ENCODE measurements at places on chromosomes 1 and 21. TPM values are rescaled to one million over a fixed set of nuclear protein-coding genes. Genes with fewer than 3 reads are reported as not detected.

The CLCA2 gene
- total RNA-seq: not detected

DNA sequence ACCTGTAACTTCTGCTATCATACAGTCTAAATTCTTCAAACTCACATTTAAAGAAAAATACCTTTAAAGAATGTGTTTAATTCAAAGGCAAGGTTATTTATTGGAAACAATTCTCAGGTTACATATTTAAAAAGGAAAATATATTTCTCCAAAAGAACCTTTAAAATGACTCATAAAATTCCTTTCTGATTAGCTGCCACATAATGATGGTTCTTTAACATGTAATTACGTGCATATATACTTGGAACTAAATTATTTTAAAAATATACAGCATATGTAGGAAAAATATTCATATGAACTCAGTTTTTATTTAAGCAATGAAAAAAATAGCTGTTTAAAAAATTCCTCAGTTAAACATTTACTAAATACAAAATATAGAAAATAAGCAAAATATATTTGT, 173.6 kb downstream of the COP1 start:
- DNase-seq: no peak

The OR2T2 gene
- not detected for total RNA-seq

- no peak for DNase-seq
Observed at GRCh38 chr21:36703626-36704280, 4.8 kb downstream of the SIM2 start.

- DNase-seq: no peak
Observed at GRCh38 chr1:38293567-38293966, 247.0 kb upstream of the POU3F1 start.

Data from naive thymus-derived CD8-positive, alpha-beta T cell (primary cell).